Right ventricle myocardium superior (tissue), 1 donor: ENCODE measurements at places on chromosomes 6 and 20. TPM values are rescaled to one million over a fixed set of nuclear protein-coding genes. Genes with fewer than 3 reads are reported as not detected.

Gene ADGRF4
- not detected for total RNA-seq

Gene RAET1L
- total RNA-seq: not detected

DNA sequence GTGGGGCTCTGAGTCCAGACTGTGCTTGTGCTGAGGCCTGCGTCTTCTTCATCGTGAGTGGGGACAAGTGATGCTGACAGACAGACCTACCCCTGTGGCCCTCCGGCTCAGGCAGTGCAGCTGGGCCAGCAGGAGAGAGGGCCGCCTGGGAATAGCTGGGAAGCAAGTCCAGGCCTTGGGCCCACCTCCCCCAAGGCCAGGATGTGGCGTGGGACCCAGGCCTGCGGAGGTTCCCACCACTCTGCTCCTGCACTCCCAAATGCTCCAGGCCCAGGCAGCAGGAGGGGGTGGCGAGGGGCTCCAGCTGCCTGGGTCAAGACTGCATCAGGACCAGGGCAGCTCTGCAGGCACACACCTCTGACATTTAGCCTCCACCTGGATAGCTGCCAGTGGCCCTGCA, 38.3 kb downstream of the DAAM2 start:
- DNase-seq: no peak

DNA sequence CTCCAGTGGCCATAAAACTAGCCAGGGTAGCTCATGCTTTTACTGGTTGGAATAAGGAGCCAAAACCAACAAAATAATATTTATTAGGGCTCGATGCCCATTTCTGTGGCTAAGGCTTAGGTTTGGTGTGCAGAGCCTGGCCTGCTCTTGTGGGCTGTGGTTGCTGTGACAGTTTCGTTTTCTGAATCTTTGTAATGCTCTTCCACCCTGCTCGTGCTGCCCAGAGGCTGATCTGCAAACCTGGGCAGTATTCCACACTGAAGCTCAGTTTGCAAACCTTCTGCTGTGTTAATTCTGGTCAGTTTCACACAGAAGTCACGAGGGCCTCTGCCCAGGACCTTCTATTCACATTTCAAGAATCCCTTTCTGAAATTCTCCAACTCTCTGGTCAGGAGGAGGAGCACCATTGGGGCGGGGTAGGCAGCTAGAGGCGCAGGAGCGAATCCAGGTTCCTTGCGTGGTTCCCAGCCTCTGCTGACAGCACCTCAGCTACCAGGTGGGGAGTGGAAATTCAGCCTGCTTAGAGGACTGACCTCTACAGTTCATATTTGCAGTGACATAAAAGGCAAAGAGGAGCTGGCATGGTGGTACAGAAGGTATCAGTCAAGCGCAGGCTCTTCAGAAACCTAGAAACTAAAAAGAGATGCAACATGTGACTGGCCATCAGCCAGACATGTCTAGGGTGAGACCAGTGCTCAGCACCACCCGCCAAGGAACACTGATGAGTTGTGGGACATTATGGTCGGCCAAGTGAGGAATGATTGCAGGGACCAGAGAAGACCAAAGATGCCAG, 14.3 kb upstream of the C20orf144 start:
- no peak for DNase-seq

GRCh38 chr6:69005199-69005598, 370.1 kb downstream of the ADGRB3 start:
- no peak for DNase-seq

DNA sequence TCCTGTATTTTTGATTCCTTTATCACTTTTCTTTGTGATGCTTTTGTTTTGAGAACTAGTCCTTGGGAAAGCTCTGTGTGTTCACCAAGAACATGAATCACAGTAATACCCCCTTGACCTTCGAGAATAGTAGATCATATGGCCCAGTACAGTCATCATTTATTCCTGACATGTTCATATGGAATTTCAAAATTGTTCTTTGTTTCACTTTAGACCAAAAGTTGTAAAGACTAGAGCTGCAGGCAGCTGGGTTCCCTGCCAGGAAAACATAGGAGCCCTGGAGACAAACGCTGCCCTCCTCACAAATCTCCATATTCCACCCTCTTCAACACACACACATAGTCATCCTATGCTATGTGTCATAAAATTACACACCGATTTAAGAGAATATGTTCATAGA, 621.2 kb upstream of the EYS start:
- DNase-seq: no peak
